ENCODE measurements at places on chromosomes 7 and 10. TPM values are rescaled to one million over a fixed set of nuclear protein-coding genes. Genes with fewer than 3 reads are reported as not detected.

Gene COL26A1
- total RNA-seq, result not detected

Gene TWIST1
- total RNA-seq, result 1.4 TPM

Gene CALML5
- not detected for total RNA-seq

Gene NPSR1
- total RNA-seq, result not detected

Gene CEP55
- total RNA-seq, result 0.59 TPM

Gene SLC13A4
- total RNA-seq, result not detected

Gene MRPS16
- total RNA-seq, result 102 TPM

Gene GHRHR
- total RNA-seq, result not detected

Gene TPST1
- total RNA-seq, result 5.1 TPM

Gene ZDHHC4
- 40.8 TPM for total RNA-seq

Gene GPER1
- total RNA-seq, result 2.5 TPM

Gene SUMF2
- total RNA-seq, result 28.4 TPM

Gene CALY
- not detected for total RNA-seq

Gene ZNF467
- 5.2 TPM for total RNA-seq
